ENCODE measurements at places on chromosomes 13 and 19.

DNA sequence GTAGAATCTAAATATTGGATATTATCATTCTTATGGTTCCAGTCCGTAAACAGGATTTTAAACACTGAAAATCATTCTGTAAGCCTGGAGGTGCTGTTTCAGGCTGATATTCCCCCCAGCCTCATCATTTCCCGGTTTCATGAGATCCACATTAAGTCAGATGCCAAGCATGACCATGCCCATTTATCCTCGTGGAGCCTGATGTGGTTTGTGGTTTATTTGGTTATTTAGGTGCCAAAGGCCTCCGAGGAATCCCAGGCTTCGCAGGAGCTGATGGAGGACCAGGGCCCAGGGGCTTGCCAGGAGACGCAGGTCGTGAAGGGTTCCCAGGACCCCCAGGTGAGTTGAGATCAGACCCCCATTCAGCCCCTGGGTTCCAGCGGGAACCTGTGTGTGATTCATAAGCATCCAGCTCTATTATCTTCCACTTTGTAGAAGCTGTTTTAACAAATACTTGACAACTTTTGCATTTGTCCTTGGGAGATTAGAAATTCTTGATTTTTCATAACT lies 92.5 kb downstream of the RAB20 start:
- no peak for DNase-seq

GRCh38 chr13:94214121-94214520 lies 265.4 kb downstream of the DCT start:
- no peak for DNase-seq

DNA sequence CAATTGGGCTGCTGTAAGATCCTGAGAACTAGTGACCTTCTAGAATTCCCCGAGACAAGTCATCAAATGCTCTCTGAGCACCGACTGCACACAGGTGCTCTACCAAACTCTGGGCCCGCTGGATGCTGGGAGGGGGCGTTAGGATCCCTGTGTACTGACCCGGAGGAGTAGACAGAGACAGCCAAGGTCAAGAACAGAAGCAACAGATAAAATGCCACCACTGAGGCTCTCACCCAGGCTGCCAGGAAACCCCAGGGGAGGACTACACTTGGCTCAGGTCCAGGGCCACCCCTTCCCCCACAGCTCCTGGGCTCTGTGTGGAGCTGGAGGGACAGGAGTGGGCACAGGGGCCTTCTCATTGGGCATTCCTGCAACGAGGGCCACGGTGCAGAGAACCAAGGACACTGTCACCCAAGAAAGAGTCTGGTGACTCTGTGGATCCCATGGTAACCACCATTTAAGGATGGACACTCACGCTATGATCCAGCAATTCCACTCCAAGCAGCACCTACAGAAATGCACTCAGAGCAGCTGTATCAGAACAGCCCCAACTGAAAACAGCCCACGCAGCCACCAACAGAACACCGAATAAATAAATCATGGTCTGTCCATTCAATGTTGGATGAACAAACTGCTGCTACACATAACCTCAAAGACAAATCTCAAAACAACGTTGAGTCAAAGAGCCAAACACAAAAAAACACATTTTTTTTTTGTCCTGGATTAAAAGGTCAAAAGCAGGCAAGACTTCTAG lies 16.8 kb upstream of the SLC35E1 start:
- no peak for DNase-seq

- DNase-seq = no peak
Measured at GRCh38 chr13:72168126-72168855, 301.3 kb upstream of the DACH1 start.

DNA sequence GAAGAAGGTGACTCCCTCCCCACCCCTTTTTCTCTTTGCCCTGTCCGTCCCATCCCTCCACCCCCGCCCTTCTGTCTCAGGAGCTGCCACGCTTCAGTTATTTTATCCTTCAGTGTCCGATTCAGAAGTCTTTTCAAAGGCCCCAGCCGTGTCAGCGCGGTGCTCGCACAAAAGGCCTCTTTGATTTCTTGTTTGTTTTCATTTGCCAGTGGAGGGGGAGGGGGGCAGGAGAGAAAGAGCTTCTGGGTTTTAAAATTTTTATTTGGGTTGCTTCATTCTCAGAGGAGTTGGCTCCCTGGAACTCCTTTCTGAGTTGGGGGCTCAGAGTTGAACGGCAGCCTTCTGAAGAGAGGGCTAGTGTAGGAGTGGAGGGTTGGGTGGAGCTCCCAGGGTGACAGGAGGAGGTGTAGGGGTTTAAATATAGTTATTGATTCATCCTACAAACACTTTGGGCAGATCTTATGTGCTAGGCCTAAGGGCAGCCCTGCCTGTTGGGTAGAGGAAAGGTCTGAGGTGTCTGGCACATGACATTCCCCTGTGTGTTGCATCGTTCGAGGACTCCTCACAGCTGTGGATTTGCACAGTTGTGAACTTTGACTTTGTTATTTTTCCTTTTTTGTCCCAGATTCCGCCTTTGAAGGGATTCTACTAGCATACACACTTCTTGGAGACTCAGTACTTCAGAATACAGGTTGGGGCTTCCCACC lies 36.8 kb downstream of the NFIX start:
- DNase-seq = no peak

DNA sequence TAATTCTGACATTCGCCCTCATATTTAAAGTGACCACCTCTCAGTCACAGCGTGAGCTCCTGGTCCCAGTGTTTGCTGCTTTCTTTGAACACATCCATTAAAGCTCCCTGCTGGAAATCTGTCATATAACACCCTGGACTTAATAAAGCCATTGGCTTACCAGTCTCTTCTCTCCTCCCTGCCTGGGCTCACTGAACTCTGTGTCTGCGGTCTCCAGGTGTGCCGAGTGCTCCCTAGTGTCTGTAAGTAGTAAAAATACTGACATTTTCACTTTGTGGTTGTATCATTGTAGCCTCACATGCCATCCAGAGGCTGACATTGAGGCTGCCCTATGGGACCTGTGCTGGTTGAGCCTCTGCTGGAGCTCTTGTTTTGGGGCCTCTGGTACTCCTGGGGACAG lies 2.6 kb upstream of the PSG11 start:
- no peak for DNase-seq

GRCh38 chr13:50747737-50748350 lies 95.6 kb downstream of the DLEU7 start:
- no peak for DNase-seq

- DNase-seq = no peak
Measured at GRCh38 chr13:33174491-33174890, 111.1 kb downstream of the STARD13 start.

DNA sequence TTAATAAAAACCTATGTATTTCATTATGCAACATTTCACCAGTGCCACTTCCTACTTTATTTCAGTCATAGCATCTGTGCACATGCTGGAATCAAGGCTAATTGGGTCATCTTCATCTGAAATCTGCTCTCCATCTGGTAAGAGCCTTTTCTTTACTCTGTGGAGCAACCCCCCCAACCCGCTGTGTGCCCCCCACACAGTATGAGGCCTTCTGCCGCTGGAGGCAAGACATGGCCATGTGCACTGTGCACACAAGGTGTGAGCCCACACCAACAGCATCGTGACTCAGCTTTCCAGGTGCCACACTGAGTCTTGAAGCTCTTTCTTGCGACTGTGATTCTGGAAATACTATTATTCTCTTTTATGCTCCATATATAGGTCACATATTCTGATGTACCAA lies 471.0 kb downstream of the TBC1D4 start:
- DNase-seq = no peak

Data from inflammatory macrophage treated with lipopolysaccharide for 4 hours (primary cell).